ENCODE measurements at places on chromosomes 1 and 21. TPM values are rescaled to one million over a fixed set of nuclear protein-coding genes. Genes with fewer than 3 reads are reported as not detected.

- H3K4me1 ChIP-seq: peaks cover 9% of the 10 kb centered on the region
- H3K36me3 ChIP-seq: no peaks in the 10 kb centered on the region
- no peaks in the 10 kb centered on the region for H3K27me3 ChIP-seq
- DNase-seq: no peak
- no peak overlapping the region for H3K4me3 ChIP-seq
- no peak overlapping the region for H3K27ac ChIP-seq
These were observed 192.4 kb downstream of the HMCN1 start for GRCh38 chr1:185926588-185926987.

The SPRR2E gene
- total RNA-seq: not detected

The RORC gene
- not detected for total RNA-seq

DNA sequence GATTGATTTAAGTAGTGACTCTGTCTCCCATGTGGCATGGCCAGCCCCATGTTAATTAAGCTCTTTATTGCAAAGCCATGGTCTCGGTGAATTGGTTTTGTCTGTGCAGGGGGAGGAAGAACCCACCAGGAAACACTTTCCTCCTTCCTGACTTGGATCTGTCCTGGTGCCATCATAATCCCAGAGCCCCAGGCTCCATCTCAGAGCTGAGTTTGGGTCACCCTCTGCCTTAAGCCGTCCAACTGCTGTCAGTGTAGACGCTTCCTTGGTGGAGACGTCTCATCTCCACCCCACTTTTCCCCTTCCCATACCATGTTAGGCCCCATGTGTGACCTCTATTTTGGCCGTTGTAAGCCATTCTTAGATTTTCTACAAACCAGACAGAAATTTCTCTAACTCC, 36.0 kb upstream of the COL6A2 start:
- no peaks in the 10 kb centered on the region for H3K4me1 ChIP-seq
- H3K36me3 ChIP-seq: no peaks in the 10 kb centered on the region
- no peaks in the 10 kb centered on the region for H3K27me3 ChIP-seq

The BRDT gene
- total RNA-seq: not detected

The SDCCAG8 gene
- total RNA-seq: 41.0 TPM

The HSPA13 gene
- total RNA-seq: 43.6 TPM

The CELA3A gene
- total RNA-seq: not detected

All from Karpas-422 (cell line).